ENCODE measurements at places on chromosomes 5 and 9.

DNA sequence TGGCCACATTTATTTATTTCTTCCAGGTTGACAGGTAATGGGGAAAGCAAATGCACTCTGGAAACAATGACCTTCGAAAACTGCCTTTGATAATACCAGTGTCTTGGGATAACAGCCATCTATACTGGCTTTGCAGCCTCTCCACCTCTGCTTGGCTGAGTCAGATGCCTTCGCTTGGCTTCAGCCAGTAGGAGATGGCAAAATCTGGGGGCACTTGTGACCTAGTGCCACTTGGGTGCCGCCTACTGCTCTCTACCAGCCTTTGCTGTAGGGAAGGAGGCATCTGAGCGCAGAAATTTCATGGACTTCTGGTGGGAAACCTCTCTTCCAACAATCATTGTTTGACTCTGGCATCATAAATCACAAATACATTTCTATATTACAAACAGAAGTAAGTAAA, 21.8 kb downstream of the FYB1 start:
- no peak for DNase-seq

- no peak for DNase-seq
Measured at GRCh38 chr5:180795771-180796313, 6.8 kb downstream of the MGAT1 start.

DNA sequence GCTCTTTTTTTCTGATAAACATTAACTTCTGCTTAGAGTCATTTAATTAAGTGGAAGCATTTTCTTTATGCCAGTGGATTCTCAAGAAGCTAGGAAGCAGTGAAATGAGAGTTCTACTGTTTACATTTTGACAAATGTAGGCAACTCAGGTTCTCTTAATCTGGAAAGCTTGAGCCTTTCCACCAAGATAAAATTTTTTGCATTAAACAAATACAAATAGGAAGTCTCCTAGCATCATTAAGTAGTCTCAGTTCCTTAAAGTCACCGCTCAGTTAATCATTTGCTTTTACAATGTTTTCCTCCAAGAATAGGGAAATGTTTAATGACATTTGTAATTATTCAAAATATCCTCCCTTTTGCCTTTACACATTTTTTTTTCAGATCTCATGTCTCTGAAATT, 290.4 kb upstream of the PDE4D start:
- DNase-seq = no peak

DNA sequence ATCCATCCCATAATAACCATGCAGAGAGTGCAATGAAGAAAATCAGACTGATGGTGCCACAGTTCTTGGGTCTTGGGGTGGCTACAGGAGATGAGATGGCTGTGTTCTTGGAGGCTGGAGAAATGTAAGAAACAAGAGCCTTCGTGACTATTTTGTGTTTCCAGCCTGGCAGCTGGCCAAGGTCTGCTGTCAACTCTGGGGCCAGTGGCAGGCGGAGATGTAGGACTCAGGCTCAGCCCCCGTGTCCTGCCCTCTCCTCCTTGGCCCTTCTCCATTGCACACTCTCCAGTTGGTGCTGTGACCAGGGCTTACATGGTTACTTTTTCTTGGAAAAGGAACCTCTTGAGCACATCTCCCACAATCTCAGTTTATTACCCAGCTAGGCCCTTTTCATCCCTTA, 235.4 kb downstream of the DMRT2 start:
- DNase-seq = no peak

- no peak for DNase-seq
Measured at GRCh38 chr5:89064054-89064453, 181.1 kb upstream of the MEF2C start.

- no peak for DNase-seq
Measured at GRCh38 chr5:162128117-162128516, 60.5 kb downstream of the GABRG2 start.

GRCh38 chr5:153711755-153712154, 221.3 kb downstream of the GRIA1 start:
- no peak for DNase-seq
